DMS53 (cell line): ENCODE measurements at places on chromosomes 5 and 9.

GRCh38 chr9:125635888-125636287 lies 71.1 kb downstream of the MAPKAP1 start:
- DNase-seq: no peak

- DNase-seq: no peak
These were observed 38.8 kb downstream of the SFXN1 start for GRCh38 chr5:175516933-175517823.

GRCh38 chr5:36236801-36237200 lies 4.9 kb downstream of the NADK2 start:
- no peak for DNase-seq

- DNase-seq: no peak
These were observed 214.1 kb upstream of the ADCY2 start for GRCh38 chr5:7181841-7182240.

DNA sequence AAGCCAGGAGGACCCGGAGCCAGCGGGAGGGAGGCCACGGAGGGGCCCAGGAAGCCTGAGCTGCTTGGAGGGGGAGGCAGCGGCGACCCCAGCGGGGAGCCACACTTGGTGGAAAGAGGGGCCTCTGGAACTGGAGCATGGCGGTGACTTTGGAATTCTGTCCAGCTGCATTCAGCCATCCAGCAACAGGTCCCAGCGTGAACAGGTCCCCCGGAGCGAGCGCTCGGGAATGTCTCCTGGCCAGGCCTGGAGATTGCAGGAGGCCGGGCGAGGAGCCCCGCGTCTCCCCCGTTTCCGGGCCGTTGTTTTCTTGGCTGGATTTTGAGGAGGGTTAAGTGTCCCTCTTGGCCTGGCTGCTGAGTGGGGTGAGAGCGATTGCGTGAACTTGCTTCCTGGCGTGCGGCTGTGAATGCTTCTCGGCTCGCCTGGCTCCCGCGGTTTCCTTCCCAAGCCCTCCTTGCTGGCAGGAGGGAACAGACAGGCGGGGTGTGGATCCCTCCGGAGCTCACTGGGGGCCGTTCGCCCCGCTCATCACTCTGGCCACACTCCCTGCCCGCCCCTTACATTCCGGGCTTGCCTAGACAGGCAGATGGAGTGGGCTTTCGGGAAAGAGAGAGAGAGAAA lies 125.3 kb upstream of the IRX4 start:
- no peak for DNase-seq

DNA sequence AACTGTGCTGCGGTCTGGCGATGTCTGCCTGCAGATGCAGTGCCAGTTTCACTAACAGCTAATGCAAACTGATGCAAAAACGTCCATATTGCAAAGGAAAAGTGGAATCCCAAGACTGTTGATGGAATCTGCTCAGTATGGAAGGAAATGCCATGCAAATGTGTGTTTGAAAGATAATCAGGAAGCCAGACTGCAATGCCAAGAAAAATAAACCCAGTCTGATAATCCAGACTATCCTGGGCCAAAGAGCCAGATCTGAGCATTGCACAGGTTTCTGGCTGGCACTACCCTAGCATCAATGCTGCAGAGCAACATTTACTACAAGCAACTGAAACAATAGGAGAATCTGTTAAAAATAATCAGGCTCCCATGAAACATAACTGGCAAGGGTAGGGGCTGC lies 130.3 kb downstream of the FSTL4 start:
- DNase-seq: no peak

- peak; percentile 12 for DNase-seq
These were observed 248.9 kb downstream of the DOCK8 start for GRCh38 chr9:463455-464171.

DNA sequence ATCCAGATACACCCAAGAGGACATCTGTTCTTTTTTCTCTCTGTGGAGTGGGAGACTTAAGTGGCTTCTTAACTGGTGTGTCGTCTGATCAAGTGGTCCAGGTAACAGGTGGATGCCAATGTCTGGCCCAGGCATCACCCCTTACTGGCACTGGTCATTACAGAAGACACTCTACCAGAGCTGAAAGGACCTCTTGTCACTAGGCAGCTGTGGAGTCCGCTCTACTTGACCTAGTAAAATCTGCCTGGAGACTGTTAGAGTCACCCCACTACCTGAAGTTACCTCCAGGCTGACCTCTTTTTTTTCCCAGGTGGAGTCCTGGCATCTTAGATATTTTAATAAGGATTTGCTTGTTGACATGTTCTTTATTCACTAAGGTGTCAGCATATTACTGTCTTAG lies 22.5 kb downstream of the FXN start:
- no peak for DNase-seq

DNA sequence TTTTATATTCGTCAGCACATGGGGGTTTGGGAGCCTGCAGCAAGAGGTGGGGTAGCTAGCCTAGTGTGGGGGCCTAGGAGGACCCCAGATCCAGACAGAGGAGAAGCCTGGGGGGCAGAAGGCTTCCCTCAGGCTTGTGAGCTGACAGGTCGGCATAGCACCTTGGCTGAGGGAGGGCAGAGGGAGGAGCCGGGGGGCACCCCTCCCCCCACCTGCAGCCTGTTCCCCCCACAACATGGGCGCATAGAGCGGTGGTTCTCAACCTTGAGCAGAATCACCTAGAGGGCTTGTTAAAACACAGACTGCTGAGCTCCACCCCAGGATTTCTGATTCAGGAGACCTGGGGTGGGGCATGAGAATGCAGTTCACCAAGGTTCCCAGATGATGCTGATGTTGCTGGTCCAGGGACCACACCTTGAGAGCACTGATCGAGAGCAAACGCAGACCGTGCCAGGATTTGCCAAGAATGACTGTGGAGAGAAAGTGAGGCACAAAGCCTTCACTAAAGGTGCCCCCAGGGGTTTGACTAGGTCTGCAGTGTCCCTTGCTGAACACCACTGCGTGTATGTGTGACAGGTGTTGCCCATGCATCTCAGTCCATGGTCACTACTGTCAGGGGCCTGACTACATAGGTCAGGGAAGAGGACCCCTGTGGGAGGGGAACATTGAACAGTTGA lies 163.3 kb downstream of the MACROH2A1 start:
- no peak for DNase-seq

DNA sequence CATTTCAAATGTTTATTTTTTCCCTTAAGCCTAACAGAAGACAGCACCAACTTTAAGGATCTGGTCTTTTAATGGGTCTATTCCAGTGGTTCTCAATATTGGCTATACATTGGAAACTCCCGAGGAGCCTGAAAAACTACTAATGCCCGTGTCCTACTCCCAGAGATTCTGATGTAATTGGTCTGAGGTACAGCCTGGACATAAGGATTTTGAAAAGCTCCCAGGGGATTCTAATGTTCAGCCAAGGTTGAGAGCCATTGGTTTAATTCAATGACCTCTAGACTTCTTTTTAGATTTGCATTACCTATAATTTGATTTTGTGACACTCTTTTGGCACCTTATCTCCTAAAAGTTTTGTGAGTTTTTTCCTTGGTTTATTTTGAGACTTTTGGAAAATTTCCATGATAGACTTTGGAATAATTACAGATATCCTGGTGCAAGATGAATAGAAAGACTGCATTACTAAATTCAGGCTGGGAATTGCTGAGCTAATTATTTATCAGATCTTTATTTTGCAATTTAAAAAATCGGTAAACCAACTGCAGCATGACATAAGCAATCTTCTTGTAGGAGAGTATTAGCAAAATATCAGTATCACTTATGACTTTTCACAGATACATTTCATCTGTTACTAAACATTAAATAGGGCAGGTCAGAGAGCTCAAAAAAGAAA lies 91.5 kb upstream of the ELL2 start:
- DNase-seq: no peak

- DNase-seq: no peak
These were observed 124.6 kb downstream of the ATP10B start for GRCh38 chr5:160727296-160727997.

DNA sequence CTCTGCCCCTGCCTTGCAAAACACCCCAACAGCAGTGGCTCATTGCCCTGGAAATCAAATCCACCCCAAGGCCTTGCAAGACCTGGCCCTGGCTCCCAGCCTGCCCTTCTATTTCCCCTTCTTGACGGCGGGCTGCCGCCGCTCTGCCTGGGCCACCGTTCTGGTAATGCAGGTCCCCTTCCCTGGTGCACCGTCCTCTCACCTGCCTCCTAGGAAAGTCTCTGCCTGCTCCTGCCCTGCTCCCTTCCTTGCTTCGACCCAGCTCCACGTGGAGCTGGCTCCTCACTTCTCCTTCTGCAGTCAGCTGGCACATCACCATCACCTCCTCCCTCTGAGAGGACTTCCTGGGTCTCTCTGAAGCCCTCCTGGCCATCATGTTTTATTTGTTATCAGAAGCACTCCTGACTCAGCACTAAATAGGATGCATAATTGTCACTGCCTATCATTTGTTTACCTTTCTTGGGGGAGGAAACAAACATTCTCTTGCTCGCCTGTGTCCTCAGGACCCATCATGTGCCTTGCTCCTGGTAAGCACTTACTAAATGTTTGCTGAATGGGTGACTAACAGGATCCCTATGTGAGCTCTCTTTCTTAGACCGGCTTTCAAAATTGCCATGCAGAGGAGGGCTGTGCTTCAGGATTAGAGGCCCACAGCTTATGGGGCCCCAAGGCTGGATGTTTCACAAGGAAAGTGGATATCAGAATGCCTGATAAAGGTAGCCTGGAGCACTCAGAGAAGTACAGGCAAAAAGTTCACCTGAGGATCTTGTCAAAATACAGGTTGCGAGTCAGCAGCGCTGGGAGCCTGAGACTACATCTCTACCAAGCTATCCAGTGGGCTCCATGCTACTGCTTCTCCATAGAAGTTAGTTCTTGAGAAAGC lies 19.6 kb upstream of the C5orf47 start:
- peak; percentile 90 for DNase-seq

GRCh38 chr9:102044133-102044532 lies 305.7 kb upstream of the GRIN3A start:
- no peak for DNase-seq

DNA sequence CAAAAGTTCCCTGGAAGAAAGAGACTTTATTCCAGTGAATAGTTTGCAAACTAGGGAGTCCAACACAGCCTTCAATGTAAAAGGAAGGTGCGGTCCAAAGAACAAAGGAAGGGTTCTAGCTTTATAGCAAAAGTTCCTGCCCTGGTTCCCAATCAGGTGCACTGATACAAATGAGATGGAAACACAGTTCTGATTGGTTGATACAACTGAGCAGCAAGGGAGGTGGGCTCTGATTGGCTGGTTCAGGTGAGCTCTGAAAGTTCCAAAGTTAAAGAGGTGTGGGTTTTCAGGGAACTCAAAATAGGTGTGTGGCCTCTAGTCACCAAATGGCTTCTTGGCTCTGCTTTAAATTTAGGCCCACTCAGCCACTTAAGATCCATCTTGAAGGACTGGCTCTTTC lies 43.1 kb downstream of the P4HA2 start:
- DNase-seq: peak; percentile 17

DNA sequence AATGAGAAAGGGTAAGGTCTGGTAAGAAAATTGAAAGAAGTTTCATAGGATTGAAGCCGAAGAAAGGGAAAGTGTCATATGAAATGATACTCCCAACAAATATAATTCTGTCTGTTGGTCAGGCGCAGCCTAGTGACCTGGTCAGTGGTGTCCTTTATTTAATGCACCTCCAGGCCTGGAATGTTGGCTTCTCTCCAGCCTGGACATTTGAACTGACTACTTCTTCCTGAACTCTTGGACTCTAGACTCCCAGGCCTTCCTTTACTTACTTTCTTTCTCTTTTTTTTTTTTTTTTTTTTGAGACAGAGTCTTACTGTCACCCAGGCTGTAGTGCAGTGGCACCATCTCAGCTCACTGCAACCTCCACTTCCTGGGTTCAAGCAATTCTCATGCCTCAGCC lies 1381.5 kb upstream of the WWC1 start:
- DNase-seq: no peak

DNA sequence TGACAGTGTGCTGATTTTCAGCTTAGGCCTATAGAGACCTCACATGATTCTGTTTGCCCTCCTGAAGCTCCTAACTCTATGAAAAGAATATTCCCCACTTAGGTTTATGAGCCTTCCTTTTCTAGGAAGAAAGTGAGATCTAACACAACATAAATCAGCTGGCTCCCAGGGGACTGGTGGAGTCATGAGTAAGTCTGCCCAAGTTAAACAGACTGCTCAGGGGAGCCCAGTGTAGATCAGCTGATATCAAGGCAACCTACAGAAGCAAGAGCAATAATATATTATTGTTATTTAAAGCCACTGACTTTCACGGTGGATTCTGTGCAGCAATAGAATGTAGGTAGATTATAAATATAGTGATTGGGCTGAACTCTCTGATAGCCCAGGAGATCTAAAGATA lies 1978.6 kb upstream of the CDH6 start:
- no peak for DNase-seq

DNA sequence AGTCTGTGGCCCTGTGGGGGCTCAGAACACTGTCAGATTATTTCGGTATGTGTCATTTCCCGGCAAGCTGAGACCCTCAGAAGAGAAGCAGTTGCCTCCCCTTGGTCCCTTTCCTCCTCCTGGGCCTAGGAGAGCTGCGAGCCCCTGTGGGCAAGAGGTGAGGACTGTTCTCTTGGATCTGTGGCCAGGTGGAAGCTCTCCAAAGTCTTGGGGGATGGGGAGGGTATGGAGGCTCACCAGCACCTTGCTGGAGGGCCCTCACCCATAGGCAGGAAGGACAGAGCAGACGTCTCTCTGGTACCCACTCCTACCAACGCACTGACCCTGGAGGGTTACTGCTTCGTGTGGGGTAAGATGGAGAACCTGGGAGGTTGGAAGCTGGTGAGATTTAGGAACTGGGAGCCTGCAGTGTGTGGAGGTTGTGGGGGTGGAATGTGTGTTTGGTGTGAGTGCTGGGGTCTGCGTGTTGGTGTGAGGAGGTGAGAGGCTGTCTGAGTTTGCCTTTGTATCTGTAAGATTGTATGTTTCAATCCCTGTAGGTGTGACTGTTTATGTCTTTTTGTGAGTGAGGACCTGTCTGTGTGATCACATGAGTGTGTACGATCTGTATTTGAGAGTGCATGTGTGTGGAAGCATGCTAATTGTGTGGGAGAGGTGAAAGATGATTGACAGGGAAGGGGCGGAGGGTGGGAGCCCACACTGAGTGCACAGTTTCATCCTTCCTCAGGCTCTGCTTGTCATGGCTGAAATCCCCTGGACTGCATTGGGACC lies 52.4 kb upstream of the PSD2 start:
- no peak for DNase-seq

- DNase-seq: no peak
These were observed 22.9 kb upstream of the SPINK1 start for GRCh38 chr5:147854331-147854730.

DNA sequence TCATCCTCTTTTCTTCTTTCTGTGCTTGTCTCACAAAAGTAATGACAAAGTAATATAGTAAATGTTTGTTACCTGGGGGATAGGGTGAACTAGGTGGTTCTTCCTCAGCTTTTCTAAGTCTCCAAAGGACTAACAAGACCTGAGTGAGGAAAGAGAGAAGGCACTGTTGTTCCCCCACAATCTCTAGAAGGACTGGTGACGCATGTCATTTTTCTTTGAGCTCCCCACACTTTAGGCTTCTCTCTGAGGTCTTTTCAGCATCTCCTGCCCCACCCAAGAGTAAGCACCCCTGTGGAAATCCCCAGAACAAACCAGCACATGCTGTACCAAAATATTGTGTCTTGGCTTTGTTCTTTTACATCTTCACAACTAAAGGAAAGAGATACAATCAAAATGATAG lies 2.4 kb upstream of the IL7R start:
- DNase-seq: no peak
